ENCODE measurements at places on chromosomes 2 and 18.

- no peak for DNase-seq
These were observed 118.9 kb downstream of the LCLAT1 start for GRCh38 chr2:30565851-30566358.

DNA sequence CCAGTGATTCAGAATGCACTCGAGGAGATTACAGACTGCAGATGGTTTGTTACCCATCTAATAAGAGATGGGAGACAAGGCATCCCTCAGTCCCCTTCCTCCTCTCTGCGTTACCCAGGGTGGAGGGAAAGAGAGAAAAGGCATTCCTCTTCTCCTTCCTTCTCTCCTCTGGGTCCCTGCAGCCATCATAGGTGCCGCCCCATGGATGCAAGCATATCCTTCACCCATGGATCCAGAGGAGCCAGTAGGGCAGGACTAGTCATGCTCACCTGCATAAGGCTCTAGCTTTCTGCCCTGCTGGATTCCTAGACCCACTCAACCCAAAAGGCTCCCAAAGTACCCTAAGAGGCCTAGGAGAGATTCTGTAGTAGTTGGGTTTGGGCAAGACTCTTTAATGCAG lies 20.4 kb downstream of the CMPK2 start:
- DNase-seq = no peak

DNA sequence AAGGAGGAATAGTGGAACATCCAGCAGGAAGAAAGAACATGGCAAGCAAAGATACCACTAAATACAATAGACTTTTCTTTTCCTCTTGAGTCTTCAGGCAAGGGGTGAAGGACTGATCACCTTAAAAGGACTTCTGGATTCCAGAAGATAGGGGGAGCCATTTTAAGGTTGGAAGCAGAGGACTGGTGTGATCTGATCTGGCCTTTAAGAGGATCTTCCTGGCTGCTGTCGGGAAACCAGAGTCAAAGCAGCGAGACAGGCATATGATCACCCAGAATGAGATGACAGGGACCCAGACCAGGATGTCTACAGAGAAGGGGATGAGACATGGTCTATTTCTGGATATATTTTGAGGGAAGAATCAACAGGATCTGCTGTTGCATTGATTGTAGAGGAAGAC lies 558.0 kb downstream of the STK39 start:
- DNase-seq = no peak

DNA sequence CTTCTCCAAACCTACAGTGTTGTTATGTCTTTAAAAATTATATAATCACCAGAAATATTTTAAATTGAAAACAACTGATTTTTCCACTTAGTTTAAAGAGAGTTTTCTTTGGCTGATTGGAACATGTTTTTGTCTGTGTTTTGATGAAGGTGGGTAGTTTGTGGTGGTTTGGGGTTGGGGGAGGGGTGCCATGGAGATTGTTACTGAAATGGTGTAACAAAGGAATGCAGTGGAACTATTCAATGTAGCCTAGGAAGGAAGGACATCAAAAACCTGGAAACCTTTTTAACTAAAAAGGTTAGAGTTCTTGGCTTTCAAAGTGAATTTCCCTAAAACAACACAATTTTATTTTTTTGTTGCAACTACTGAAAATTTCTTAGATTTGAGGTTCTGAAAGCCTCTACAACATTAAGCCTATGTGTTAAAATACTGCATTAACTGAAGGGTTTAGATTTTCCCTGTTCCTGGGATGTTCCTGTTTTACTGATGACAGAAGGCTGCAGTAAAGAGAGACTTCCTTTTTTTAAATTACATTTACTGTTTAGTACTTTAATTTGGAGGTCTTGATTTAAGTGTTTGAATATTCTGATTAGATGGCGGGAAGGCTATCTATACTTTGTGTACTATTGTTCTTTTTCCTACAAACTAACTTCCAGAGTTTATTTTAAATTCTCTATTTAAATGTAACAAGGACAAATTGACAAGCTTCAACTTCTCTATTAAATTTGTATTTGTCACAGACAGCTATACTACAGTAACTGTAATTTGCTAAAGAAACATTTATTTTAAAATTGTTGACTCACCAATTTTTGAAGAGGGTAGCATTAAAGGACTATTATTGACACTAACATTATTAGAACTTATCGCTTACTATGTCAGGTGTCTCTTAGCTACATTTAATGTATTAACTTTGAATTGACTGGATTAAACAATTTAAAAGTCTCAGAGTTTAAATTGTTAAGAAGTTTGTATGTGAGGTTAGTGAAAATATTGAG lies 87.7 kb downstream of the LIMS1 start:
- DNase-seq = no peak

DNA sequence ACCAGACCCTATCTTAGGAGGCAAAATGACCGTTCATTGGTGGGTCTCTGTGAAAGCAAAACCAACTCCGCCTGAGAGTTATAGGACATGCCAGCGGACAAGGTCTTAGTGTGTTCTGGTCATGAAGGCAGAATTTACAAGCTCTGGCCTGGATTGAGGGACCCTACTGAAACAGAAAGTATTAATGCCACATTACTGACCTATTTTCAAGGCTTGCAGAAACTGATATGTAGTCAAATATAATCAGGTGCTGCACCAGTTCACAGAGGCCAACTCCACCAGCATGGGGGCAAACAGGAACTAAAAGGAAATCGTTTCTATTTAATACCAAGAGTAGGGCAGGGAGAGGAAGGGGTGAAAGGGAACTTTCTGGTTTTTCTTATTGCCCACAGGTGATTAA lies 19.7 kb downstream of the TYMS start:
- DNase-seq = no peak

GRCh38 chr2:238938401-238939055 lies 90.6 kb downstream of the TWIST2 start:
- DNase-seq = no peak

- DNase-seq = no peak
These were observed 334.0 kb upstream of the MEX3C start for GRCh38 chr18:51531501-51531900.

- DNase-seq = no peak
These were observed 185.9 kb upstream of the KLHL14 start for GRCh38 chr18:32958746-32959145.

DNA sequence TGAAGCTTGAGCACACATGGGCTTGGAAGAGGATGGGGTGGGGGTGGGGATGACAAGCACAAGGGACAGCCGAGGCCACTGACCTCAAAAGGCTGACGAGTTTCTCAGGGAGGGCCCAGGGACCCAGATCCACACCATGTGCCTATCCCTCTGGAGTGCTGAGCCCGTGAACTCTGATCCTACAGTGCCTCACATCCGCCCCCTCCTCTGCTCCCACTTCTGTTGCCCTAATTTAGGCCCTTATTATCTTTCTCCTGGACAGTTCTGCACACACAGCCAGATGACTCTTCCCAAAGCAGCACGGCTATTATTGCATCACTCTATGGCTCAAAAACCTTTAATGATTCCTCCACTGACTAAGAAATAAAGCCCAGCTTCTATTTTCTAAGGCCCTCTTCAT lies 24.8 kb downstream of the CYRIA start:
- DNase-seq = no peak

- DNase-seq = no peak
These were observed 4.2 kb downstream of the ALLC start for GRCh38 chr2:3662239-3662638.

DNA sequence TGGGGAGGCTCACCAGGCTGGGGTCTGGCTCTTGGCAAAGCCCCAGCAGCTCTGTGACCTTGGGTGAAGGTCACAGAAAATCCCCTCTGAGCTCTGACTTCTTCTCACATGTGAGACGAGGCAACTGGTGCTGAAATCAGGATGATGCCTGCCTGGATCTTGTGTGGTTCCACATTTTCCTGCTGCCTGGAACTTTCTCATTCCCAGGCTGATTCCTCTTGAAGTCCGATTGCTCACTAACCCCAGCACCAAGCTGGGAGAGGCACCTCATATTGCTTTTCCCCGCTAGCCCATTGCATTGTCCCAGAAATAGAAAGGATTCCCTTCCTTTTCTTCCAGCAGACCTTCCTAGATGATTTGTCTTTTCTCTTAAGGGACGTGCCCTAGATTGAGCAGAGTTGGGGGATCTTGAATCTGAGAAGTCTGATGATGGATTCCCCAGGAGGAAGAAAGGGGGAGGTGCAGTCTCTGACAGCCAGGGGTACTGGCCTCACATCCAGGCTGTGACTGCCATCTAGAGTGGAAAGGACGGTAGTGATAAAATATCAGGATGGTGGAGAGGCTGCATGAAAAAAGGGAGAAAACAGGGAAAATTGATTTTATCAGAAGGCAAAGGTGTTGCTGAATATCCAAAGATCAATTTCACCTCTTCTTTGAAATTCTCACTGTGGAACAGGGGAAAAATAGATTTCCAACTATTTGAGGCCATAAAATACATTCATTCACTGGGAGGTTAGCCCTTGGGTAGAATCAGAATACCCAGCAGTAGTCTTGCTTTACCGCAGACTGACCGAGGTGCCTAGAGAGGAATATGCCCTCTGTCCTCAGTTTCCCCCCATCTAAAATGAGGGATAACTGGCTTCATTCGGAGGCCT lies 96.3 kb downstream of the FAM210A start:
- DNase-seq = peak; percentile 41

GRCh38 chr2:21891191-21891590 lies 767.4 kb downstream of the TDRD15 start:
- no peak for DNase-seq

- no peak for DNase-seq
These were observed 11.1 kb upstream of the EVA1A start for GRCh38 chr2:75571730-75572430.

DNA sequence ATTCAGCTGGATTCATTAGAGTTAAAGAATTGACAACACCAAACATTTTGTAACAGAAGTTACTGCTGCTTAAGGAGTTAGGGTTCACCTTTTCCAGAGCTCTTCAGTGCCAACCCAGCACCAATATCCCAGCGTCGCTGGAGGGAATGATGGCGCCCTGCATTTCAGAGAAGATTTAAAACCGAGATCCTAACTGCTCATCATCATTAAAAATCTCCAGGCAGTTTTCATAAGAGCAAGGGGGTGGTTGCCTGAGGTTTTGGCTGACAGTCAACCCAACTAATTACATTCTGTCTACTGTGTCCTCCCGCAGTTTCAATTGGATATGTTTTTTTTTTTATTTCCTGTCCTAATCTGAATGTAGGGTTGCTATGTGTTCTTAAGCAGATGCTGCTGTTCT lies 509.6 kb upstream of the TCF4 start:
- no peak for DNase-seq

GRCh38 chr18:47979611-47980200 lies 49.2 kb upstream of the SMAD2 start:
- DNase-seq = no peak

- DNase-seq = peak; percentile 29
These were observed 37.3 kb upstream of the TANK start for GRCh38 chr2:161122772-161123530.

DNA sequence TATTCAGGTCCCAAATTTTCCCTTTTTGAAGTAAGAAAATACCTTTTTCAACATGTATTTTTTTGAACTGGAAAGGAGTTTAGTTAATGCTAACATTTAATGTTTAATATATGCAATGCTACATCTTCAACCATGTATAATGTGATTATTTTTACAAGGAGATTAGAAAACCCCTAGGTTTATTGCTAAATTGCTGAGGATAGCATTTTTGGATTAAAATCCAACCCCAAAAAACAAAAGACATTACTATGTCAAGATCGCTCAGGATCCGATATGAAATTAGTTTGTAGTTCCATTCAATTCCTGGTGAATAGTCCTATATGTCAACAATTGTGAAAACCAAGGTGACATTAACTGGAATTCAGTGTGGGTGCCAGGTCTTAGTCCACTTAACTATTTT lies 35.2 kb downstream of the LRP1B start:
- DNase-seq = no peak
